Common myeloid progenitor, CD34-positive (primary cell): ENCODE measurements at places on chromosomes 3 and 15.

- DNase-seq = no peak
Measured at GRCh38 chr3:25448750-25449692, 21.0 kb downstream of the RARB start.

DNA sequence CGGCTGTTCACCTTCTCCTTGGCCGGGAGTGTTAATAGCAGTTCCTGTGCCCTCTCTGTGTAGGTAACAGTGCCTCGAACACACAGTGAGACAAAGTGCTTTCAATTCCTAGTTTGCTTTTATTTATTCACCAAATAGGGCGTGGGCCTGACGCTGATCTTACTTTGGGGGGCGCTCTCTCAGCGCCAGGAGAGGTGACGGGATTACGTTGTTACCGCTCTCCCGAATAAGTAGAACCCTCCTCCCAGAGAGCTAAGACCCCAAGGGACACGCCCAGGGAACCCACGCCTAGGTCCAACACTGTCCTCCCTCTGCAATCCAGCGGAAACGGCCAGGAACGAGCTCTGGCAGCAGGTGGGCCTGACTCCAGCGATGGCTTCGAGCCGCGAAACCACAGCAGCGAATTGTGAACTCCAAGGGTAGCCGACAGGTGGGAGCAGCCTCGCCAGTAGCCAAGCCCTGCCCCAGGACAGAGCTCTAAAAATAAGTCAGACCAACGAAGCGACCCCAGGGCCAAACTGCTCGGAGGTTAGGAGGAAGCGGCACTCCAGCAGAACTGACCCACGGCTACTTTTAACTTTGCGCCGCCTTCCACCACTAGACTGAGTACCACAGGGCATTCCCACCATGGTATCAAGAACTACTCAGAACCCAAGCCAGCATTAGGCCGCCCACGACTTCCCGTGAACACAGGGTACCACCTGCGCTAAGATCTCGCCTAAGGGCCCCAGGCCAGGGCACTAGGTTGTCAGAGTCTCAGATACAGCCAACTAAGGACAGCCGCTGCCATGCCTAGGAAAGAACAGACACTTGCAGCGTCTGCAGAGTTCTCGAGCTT is 1.6 kb upstream of the SIN3A start:
- DNase-seq = peak; percentile 30

DNA sequence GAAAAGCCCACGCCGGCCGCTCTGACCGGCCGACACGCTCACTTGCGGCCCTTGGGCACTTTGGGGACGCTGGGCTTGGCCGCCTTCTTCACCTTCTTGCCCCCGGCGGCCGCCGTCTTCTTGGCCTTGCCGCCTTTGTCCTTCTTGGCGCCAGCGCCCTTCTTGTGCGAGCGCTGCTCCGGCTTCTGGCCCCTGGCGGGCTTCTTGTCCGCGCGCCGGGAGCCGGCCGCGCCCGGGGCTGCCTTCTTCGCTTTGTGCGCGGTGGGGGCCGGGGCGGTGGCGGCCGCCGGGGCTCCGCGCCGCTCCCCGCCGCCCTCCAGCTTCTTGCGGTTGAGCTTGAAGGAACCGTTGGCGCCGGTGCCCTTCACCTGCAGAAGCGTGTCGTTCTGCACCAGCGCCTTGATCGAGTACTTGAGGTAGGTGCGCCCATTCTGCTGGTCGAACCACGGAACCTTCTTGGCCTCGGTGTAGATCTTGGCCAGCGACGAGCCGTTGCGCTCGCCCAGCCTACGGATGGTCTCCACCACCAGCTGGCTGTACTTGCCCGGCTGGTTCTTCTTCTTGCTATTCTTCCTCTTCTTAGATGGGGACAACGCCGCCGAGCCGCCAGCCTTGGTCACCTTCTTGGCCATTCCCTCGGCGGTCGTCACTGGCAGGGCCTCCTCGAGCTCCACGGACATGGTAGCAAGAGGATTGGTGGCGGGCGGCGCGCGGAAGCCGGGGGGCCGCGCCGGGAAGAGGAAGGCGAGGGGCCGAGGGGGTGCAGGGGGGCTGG is 36.7 kb downstream of the HMCES start:
- DNase-seq = peak; percentile 44

- DNase-seq = no peak
Measured at GRCh38 chr3:30075514-30075913, 530.9 kb upstream of the TGFBR2 start.

- no peak for DNase-seq
Measured at GRCh38 chr15:27955087-27955486, 144.0 kb downstream of the OCA2 start.

GRCh38 chr3:66144568-66145407 is 76.0 kb upstream of the SLC25A26 start:
- DNase-seq = no peak

- DNase-seq = peak; percentile 98
Measured at GRCh38 chr3:168096210-168096652, 507 bp upstream of the GOLIM4 start.

GRCh38 chr15:46938169-46938568 is 779.1 kb upstream of the SEMA6D start:
- no peak for DNase-seq

DNA sequence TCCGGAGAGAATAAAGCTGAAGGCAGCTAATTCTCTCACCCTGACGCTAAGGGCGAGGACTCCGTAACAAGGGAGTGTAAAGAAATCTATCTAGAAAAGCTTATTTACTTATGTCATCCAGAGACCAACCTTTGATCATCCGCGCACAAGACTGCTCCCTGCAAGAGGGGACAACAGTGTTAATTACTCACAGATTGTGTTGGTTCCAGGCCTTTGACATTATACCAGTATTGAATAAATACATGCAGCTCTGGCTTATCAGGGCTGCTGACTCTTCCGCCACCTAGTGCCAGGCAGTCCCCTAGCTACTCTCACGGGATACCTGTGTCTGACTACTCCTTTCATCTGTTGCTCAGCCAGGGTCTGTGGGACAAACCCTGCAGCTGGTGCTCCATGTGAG is 211.7 kb downstream of the DTWD1 start:
- peak; percentile 51 for DNase-seq

DNA sequence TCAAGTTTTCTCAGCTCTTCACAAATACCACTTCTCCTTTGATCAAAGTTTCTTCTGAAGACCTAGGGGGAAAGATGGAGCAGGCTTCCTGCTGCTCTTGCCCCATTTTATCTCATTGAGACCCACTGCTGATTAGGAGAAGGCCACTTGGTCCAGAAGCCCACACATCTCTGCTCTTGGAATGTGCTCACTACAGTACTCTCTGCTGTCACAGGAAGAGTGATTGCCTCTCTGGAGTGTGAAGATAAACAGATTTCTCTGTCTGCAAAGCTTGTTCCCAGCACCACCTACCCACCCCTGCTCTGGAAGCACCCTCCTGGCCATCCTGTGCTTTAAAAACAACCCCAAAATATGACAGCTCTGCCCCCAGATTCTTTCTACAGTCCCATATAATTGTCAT is 41.3 kb upstream of the PRTG start:
- DNase-seq = no peak

- peak; percentile 34 for DNase-seq
Measured at GRCh38 chr3:113329757-113330156, 111.5 kb downstream of the CFAP44 start.

DNA sequence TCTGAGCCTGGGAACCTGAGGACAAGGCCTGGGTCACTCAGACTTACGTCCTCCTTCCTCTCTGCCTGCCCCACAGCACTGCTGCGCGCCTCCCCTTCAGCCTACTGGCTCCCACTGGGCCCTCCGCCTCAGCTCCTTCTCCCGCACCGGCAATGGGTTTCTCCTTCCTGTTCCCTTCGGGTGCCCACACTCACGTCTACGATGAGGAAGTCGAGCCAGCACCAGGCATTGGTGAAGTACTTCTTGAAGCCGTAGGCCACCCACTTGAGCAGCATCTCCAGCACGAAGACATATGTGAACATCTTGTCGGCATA is 70.0 kb downstream of the EXOG start:
- DNase-seq = no peak

DNA sequence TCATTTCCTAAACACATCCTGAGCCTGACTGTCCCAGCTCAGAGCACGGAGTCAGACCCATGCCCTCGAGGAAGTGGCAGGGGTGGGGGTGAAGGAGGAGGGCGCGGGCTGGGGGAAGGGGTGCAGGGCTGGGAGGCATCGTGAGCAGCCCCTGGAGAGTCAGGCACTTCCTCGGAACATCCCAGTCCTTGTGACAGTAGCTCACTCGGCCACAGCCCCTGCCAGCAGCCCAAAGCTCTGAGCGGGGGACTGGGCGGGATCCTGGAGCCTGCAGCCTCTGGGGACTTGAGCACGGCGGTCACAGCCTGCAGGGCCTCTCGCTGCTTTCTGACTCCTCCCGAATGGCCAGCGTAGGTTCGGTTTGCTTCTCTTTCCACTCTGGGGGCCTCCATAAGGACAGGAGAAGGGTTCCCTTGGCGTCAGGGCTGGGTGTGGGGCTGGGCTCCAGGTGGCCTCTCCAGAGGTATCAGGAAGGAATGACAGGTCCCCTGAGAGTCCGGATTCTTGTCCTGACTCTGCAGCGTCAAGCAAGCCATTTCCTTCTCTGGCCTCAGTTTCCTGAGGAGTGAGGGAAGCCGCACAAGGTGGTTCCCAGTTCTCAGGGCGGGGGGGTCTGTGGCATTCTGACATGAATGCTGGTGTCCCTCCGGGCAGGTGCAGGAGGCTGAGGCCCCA is 20.9 kb downstream of the PSTPIP1 start:
- no peak for DNase-seq

DNA sequence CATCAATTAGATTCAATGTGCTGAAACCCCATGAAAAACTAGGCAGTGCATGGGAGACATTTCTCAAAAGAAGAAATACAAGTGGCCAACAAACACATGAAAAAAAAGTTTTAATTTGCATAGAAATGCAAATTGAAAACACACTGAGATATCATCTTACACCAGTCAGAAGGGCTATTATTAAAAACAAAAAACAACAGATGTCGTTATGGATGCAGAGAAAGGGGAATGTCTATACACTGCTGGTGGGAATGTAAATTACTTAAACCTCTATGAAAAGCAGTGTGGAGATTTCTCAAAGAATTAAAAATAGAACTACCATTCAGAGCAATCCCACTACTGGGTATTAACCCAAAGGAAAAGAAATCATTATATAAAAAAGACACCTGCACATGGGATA is 98.7 kb downstream of the CCNL1 start:
- DNase-seq = no peak

DNA sequence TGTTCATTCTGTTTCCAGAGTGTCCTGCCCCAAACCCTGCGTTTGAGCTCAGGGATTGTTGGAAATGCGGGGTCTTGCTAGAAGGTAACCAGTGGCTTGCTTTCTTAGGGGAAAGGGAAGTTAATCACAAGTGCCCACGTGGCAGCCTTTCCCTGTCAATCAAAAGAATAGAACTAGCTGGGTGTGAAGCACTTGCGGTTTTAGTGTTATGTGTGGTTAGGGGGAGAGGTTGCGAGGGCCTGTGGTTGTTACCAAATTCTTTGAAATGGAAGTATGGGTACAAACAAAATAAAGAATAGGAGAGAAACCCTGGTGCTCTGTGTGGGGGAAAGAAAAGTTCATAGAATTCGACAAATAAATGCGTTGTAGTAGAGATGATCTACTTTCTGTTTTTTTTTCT is 67.6 kb downstream of the FNDC3B start:
- DNase-seq = peak; percentile 90

DNA sequence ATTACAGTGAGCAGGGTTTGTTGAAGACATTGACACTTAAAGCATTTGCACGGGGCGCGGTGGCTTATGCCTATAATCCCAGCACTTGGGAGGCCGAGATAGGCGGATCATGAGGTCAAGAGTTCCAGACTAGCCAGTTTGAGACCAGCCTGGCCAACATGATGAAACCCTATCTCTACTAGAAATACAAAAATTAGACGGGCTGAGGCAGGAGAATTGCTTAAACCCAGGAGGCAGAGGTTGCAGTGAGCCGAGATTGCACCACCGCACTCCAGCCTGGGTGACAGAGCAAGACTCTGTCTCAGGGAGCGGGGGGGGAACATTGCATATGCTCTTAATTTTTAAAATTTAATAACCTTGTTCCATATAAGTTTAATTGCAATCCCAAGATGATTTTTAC is 11.9 kb downstream of the STT3B start:
- no peak for DNase-seq

DNA sequence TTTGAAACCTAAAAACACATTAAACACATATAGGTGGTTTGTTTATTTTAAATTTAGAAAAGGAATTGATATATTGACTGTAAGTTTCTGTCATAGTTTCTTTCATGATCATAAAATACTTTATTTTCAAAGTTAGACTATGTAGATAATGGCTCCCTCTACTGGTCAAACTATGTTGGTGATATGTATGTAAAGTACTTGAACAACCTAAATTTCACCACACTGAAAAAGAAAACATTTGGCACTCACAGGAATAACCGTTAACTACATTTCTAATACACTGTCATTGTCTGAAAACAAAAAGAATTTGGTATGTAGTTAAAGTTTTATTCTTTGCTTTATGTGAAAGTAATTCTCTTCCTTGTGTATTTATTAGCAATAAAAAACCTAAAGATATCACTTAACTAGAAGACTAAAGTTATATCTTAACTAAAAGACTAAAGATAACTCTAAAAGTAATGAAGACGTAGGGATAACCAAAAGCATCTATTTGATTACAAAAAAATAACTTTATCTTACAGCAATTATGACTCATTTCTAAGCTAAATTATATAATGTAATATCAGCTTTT is 427.5 kb downstream of the VGLL3 start:
- peak; percentile 33 for DNase-seq

DNA sequence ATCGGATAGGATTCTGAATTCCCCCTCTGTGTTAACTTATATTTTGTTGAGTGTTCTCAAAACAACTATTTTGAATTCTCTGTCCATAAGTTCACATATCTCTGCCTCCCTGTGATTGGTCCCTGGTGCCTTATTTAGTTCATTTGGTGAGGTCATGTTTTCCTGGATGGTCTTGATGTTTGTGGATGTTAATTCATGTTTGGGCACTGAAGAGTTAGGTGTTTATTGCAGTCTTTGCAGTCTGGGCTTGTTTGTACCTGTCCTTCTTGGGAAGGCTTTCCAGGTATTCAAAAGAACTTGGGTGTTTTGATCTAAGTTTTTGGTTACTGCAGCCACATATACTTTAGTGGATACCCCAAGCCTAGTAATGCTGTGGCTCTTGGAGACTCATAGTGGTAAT is 23.3 kb downstream of the PLSCR2 start:
- DNase-seq = no peak

DNA sequence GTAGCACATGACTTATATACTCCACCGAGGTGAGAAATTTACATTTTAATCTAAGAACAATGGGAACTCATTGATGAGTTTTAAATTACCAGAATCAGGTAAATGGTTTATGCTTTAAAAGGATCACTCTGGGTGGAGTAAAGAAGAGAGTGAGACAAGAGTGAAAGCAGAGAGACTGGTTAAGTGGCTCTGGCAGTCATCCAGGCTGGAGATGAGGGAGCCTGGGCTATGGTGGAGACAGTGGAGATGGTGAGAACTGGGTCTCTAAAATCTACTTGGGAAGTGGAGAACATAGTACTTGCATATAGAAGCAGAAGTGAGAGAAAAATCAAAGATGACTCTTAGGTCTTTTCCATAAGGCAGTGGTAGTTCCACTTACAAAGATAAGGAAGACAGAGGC is 37.1 kb upstream of the SLC25A36 start:
- no peak for DNase-seq
